Prostate gland (tissue), 2 donors: ENCODE measurements at places on chromosomes 6 and 20.

DNA sequence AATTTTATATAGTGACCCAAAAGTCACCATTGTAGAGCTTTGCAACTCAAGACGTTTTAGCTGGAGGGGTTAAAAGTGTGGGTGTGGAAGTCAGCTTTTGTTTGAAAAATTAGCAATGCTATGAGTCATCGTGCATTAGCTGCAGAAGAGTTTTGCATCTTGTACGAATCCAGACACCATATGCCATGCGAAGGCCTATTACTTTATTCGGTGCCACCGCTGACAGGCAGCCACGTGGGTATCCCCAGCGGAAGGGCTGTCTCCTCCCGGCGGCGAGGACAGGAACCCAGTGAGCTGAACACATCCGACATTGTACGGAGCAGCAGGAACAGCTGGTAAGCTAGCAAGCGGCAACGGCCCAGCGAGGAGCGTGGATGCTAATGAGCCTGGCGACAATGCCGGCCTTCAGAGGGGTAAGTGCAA lies 84.4 kb downstream of the INSM1 start:
- DNase-seq, result no peak

DNA sequence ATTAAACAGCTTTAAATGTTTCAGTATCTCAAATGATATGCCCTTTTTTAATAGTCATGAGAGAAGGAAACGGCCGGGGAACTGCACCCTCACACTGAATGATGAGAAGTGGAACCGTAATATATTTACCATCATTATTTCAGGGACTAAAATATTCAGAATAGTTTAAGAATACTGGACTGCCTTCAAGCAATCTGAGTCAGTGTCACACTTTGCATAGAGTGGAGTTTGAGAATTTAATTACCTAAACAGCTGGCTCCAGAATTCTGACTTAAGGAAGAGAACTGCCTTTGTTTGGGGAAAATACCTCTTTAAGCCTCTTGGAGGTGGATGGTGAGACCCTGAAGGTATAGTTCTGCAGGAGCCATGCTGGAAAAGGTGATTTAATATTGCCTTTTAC lies 135.9 kb upstream of the EPHA7 start:
- DNase-seq, result no peak

DNA sequence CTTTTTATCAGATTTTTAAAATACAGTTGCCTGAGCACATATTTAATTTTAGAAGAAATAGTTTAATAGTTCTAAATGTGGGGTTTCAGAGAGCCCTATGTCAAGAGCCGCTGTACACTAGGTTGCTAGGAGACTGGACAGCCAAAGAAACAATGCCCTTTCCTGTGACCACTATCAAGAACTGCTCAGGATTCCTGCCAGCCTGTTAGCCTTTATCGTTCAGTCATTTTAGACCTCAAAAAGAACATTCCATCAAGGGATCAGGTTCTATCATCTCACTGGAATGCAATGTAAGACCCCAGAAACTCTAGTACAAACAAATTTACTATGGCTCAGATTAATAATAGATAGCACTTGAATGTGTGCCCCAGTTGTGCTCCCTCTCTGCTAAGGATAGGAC lies 181.2 kb upstream of the CCN2 start:
- DNase-seq, result no peak

GRCh38 chr20:24769878-24770627 lies 179.0 kb upstream of the CST7 start:
- DNase-seq, result no peak

- DNase-seq, result no peak
Observed at GRCh38 chr6:38533064-38533463, 106.7 kb downstream of the BTBD9 start.

- no peak for DNase-seq
Observed at GRCh38 chr6:116106146-116106545, 5.5 kb downstream of the NT5DC1 start.

DNA sequence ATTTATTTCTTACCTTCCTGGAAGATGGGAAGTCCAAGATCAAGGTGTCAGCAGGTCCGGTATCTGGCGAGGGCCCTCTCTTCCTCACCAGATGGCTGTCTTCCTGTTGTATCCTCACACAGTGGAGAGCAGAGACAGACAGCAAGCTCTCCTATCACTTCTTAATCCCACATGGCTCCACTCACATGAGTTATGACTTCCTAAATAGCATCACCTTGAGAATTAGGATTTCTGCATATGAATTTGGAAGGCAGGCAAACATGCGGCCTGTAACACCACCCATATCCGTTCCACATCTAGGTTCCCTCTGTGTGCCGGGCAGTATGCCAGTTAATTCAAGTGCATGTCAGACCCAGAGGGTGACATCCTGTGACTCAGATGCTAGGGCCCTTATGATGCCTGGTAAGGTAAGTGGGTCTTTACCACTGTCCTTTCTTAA lies 2.1 kb downstream of the RAET1E start:
- peak; percentile 24 for DNase-seq

DNA sequence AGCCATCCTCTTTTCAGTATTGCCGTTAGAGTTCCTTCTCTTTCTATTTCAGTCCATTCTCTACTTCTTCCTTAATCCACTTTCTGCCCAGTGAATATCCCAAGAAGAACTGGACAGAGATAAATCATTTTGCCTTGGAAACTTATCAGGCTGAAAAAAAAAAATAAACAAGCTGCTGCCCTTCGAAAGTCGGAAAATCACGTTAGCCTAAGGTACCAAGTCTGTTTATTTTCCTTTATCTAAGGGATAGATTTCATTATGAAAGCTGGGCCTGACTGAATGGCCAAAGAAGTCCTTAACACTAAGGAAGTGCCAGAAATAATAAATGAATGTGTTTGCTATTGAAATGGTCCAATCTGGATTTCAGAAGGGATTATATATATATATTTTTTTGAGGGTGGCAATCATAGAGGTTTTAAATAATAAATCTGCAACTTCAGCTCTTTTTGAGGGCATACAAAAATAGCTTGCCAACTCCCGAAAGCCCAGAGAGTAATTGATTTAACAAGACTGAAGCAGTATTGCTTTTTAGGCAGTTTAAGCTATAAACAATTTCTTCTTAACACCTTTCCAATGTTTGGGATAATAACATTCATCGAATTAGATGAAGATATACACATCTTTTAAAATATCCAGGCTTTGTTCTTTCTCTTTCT lies 127.0 kb upstream of the STMND1 start:
- no peak for DNase-seq

GRCh38 chr20:63656451-63656850 lies 1.7 kb upstream of the RTEL1 start:
- DNase-seq, result no peak

- no peak for DNase-seq
Observed at GRCh38 chr20:45523821-45524220, 8.4 kb upstream of the SPINT3 start.
